ENCODE measurements at places on chromosomes 7 and 10. TPM values are rescaled to one million over a fixed set of nuclear protein-coding genes. Genes with fewer than 3 reads are reported as not detected.

Gene DGKI
- total RNA-seq = 0.69 TPM

Gene ZC3HAV1L
- 12.4 TPM for total RNA-seq

Gene CDK1
- total RNA-seq = 14.8 TPM

DNA sequence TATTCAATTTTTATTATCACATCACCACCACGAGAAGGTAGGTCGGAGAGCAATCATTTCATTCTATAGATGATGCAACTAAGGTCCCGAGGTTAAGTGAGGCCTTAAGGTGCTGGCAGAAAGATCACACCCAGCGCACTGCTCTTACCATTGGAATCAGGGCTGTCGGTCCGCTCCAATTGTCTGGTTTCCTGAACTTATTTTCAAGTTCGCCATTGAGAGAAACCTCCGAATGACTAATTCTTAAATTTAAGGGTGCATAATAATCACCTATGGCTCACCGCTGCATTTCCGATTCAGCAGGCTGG, 625 bp upstream of the GSTO2 start:
- no peak for DNase-seq

DNA sequence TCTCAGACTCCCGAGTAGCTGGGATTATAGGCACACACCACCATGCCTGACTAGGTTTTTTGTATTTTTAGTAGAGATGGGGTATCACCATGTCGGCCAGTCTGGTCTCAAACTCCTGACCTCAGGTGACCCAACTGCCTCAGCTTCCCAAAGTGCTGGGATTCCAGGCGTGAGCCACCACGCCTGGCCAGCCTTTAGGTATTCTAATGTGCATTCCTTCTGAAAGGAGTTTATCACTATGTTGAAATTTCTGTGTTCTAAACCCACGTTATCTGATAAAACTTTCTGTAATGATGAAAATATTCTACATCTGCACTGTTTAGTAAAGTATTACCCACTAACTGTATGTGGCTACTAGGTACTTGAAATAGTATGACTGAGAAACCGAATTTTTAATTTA, 110.6 kb upstream of the IMMP2L start:
- no peak for DNase-seq

GRCh38 chr7:96598421-96598820, 111.2 kb downstream of the SEM1 start:
- DNase-seq = no peak

DNA sequence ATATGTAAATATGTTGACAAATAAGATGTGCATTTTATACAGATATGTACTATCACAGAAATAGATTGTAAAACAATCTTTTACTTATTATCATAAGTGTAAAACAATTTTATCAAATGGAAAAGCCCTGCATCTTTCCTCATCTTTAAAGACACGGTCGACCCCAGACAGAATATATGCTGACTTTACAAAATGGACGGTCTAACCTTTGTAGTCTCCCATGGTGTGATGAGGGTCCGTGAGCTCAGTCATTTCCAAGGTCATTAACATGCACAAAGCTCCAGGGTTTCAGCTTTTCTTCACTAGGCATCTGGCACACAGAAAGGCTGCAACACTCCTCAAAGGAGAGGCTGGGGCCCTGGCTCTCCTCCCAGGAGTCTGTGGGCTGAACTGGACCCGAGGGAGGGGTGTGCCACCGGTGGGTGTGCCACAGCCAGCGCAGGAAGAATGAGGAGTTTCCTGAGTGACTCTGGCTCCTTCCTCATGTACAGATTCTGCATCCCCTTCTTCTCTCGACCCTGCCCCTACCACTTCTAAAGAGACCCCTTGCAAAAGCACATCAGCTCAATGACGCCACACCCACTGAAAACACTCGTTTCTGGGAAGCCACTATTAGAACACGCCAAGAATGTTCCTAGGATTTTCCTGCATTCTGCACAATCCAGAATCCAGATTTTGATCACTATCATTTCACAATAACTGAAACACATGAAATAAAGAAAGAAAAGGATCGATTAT, 26.2 kb upstream of the ABLIM1 start:
- DNase-seq = no peak

DNA sequence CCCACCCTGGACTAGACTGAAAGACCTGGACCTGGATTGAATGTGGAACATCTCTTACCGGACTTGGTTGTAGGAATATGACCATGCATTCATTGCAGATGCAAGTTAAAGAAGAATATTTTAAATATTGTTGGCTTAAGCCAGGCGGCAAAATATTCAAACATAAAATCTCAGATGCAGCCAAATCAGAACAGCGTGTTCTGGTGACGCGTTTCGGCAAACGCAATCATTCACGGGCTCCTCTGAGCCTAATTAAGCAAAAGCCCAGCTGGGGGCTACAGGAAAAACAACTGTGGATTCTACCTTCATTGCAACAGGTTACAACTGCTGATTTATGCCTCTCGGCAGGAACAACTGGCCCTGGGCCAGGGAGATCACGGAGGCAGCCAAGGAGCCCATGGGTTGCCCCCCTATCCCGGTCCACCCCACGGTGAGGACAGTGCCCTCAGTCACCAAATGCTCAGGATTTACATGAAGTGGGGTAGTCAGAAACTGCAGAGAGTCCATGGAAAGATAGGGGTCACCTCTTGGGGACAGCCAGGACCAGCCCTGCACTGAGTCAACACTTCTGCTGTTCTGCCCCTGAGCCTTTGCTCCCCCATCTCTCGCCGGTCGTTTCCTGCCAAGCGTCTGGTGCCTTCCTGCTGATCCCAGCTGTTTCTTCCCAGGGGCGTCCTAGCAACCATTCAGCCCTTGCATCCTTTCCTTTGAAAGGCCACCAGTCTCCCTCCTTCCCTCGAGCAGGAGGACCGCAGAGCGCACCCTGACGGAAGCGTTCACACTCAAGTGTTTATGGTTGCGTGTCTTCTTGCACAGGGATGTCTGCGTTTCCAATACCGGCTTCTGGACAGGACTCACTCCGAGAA, 64.4 kb upstream of the SFMBT2 start:
- DNase-seq = peak; percentile 60

DNA sequence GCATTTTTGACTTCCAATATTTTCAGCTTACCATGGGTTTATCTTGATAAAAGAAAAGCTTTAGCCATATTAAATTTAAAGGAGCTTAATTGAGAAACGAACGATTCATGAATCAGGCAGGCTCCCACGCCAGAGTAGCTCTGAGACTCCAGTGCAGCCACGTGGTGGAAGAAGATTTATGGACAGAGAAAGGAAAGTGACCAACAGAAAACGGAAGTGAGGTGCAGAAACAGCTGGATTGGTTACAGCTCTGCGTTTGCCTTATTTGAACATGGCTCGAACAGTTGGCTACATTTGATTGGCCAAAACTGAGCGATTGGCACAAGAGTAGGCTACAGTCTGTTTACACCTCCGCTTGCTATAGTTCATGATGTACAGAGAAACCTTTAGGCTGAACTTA, 395.4 kb downstream of the GATA3 start:
- DNase-seq = no peak

DNA sequence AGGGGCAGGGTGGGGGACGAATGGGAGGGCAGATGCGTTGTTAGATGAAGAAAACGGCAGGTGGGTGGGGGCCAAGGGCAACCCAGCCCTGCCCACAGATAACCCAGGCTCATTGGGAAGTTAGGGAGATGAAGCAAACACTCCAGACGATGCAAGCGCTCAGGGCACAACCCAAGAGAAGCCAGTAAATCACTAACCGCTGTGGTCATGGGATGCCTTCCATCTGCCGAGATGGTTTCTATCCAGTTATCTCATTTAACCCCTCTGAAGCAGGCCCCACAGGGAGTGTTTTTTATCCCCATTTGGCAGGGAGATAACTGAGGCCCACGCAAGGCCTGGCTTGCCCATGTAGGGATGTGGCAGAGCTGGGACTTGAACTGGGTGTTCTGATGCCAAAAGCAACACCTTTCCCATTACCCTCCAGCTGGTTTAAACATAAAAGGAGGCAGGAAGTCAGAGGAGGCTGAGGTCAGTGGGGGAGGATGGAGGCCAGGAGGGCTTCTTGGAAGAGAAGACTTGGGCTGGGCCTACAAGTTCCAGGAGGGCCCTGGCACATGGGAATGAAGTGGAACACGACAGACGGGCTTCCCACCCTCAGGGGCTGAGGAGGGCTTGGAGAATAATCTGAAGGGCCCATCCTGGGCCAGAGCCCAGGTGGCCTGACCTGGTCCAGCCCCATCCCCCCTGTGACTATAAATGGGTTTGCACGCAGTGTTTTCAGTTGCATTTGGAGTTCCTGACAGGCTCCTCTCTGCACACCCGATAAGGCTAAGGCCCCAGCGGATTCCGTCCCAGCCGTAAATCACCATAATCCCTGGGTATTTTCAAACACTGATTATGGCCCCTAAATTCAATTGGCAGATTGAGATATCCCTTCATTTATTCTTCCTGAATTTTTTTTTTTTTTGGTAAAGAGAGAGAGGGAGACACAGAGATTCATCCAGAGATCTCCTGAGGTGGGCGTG, 80.9 kb downstream of the NEURL1 start:
- no peak for DNase-seq

- DNase-seq = no peak
Observed at GRCh38 chr7:118111347-118111746, 72.6 kb upstream of the LSM8 start.

DNA sequence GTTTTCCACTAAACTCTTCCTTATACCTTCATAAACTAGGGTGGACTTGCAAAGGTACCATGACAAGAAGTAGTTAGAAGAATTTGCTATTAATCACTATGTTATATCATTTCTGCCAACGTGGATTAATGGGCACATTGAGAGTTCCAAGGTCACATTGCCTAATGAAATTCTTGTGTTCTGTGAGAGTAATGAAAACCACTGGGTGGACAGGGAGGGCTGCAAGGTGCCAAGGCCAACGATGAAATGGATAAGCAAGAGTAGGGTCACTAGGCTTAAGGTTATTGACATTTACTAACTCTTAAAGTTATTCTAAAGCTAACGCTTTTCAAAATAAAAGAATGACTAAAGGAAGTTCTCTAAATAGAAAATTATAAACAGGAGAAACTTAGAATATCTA, 6.6 kb upstream of the ABCB4 start:
- DNase-seq = no peak

Measured in endothelial cell (in vitro differentiated cells).